Activated CD4-positive, alpha-beta memory T cell treated with anti-CD3 and anti-CD28 coated beads, Interleukin-2, amount 10 ng/mL, durations not matched to agents 7 days and 5 days (primary cell): ENCODE measurements at places on chromosomes 3 and 15. TPM values are rescaled to one million over a fixed set of nuclear protein-coding genes. Genes with fewer than 3 reads are reported as not detected.

GRCh38 chr3:196546537-196546936 lies 21.8 kb downstream of the WDR53 start:
- H3K4me3 ChIP-seq, result no peak overlapping the region
- H3K27me3 ChIP-seq, result peaks cover 6% of the 10 kb centered on the region
- peaks cover 25% of the 10 kb centered on the region for H3K36me3 ChIP-seq
- H3K4me1 ChIP-seq, result no peaks in the 10 kb centered on the region
- DNase-seq, result no peak

GRCh38 chr3:73924048-73924447 lies 299.3 kb upstream of the PDZRN3 start:
- no peaks in the 10 kb centered on the region for H3K27me3 ChIP-seq
- no peak for DNase-seq
- H3K27ac ChIP-seq, result no peak overlapping the region
- no peak overlapping the region for H3K4me3 ChIP-seq

GRCh38 chr3:46890132-46890531 lies 12.6 kb downstream of the PTH1R start:
- peaks cover 8% of the 10 kb centered on the region for H3K4me1 ChIP-seq
- H3K4me3 ChIP-seq, result no peak overlapping the region
- no peaks in the 10 kb centered on the region for H3K36me3 ChIP-seq
- DNase-seq, result no peak
- no peak overlapping the region for H3K27ac ChIP-seq
- H3K27me3 ChIP-seq, result peaks cover 52% of the 10 kb centered on the region

DNA sequence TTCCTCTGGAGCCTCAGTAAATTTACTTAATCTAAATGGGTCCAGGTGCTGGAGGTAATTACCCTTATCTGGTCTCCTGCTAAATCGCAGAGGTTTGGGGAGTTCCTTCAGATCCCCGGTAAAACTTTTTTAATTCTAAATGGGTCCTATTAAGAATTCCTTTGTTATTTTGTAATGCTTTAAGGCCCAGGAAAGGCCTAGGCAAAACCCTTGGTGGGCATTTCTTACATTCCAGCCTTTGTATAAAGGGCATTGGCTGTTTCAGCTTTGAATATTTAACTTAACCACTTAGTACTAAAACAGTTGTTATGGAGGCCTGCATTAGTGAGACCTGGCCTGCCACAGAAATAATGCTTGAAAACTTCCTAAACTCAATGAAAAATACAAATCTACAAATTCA lies 14.9 kb upstream of the ZNF662 start:
- peaks cover 20% of the 10 kb centered on the region for H3K27me3 ChIP-seq
- no peak overlapping the region for H3K4me3 ChIP-seq
- no peak for DNase-seq
- peaks cover 29% of the 10 kb centered on the region for H3K4me1 ChIP-seq
- H3K36me3 ChIP-seq, result no peaks in the 10 kb centered on the region

- no peak overlapping the region for H3K27ac ChIP-seq
- no peaks in the 10 kb centered on the region for H3K4me1 ChIP-seq
- peaks cover 3% of the 10 kb centered on the region for H3K27me3 ChIP-seq
- no peaks in the 10 kb centered on the region for H3K36me3 ChIP-seq
- DNase-seq, result no peak
- H3K4me3 ChIP-seq, result no peak overlapping the region
These were observed 160.7 kb upstream of the MCTP2 start for GRCh38 chr15:94070356-94071295.

DNA sequence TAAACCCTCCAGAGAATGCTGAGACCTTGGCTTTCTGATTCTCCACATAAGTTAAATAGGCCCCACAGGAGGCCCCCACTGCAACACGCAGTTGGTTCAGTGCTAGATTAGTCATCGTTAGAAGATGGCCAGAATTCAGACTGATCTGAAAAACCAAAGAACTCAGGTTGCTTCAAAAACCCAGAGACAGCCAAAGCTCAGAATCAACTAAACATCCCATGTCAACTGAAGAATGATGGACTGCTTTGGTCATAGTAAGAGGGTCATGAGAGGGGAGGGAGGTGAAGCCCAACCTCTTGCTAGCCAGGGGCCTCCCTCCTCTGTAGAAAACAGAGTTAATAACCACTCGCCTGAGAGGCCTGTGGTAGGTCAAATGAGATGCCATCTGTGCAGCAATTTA lies 93.1 kb downstream of the AKAP13 start:
- DNase-seq, result no peak
- peaks cover 39% of the 10 kb centered on the region for H3K4me1 ChIP-seq
- H3K36me3 ChIP-seq, result peaks cover 10% of the 10 kb centered on the region
- no peak overlapping the region for H3K4me3 ChIP-seq

DNA sequence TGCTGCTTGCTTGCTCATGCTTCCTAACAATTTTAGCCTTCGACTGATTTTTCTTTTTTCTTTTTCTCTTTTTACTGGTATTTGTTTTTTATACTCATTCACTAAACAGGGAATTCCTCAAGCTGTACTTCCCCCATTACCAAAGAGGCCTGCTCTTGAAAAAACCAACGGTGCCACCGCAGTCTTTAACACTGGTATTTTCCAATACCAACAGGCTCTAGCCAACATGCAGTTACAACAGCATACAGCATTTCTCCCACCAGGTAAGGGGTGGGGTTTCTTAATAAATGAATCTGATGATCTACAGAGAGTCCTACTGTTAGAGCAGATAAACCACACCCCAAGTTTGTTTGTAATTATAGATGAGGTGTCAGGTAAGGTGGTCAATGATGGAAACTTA lies 178.8 kb downstream of the MBNL1 start:
- peak overlapping the region; percentile 23 for H3K27ac ChIP-seq

GRCh38 chr3:195609229-195609628 lies 25.5 kb upstream of the APOD start:
- peak overlapping the region; percentile 67 for H3K27ac ChIP-seq
- H3K4me3 ChIP-seq, result no peak overlapping the region
- peak; percentile 30 for DNase-seq
- peaks cover 44% of the 10 kb centered on the region for H3K36me3 ChIP-seq

DNA sequence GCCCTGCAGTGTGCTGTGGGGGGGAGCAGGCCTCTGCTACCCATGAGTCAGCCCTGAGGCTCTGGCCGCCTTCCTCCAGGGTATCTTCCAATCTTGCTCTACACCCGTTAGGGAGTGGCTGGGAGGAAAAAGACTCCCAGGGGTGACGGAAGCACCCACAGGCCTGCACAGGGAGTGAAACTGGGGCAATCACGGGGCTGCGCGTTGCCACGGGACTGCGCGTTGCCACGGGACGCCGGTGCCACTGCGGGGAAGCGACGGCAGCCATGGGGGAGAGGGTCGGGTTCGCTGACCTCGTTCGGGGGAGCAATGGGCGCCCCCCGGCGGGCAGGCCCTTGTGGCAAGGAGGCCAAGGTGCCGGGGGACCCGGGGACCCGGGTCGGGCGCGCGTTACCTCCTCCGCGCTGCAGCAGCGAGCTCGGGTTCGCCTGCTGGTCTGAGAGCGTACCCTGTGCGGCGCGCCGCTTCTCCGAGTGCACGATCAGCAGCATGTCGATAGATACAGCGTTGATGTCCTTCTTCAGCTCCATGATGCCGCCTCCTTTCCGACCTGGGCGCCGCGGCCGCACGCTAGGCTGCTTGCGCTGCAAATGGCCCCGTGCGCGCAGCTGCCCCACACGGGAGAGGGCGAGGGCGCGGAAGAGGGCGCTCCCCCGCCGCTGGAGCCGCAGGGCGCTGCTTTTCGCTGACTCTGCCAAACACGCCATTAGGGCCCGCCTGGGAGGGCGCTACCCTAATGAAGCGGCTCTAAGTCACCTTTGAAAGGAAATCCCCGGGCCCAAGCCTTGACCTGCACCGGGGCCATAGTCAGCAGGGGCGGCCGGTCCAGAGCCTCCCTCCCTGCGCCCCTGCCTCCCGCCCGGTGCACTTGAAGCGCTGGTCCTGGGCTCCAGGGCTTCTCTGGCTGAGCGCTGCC lies at the start of gene KY:
KY (minus strand) TSS at position 592 of the 916 bp plus-strand sequence; CDS start at position 530, 62 bp downstream.
- H3K36me3 ChIP-seq, result no peaks in the 10 kb centered on the region
- no peak within 1 kb of the TSS for H3K27ac ChIP-seq
- no peak for DNase-seq
- peaks cover 20% of the 10 kb centered on the region for H3K27me3 ChIP-seq
- no peaks in the 10 kb centered on the region for H3K4me1 ChIP-seq

DNA sequence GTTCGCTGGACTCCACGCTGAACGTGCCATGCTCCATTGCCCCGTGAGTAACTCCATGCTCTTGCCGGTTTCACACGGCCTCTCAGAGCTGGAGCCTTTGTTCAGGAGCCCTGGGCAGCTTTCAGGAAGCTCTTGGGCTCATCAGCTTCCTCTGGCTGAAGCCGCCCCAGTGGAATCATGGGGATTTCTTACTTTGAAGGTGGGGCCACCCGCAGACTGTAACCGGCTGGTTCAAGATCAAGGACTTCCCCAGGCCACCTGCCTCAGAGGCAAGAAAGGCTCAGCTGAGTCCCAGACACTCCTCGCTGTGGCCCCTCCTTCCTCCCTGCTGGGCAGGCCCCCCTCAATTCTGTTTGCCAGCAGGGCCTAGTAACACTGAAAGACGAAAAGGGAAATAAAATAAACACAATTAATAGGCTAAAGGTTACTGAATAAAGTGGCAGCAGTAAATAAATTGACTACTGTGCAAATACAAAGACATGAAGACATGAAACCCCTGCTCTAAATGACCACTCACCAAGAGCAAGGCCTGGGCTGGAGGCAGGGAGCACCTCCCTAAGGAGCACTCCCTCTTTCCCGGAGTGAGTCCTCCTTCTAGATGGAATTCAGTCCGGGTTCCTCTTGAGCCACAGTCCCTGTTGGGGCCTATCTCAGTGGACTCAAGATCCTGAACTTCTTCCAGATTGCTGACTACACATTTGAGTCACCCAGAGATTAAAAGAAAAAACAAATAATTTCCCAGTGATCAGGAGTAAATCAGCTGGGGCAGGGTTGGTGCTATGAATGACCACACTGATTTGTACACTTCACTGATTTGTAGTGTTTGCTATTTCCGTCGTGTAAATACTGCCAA lies 51.0 kb downstream of the ZDHHC19 start:
- no peak overlapping the region for H3K27ac ChIP-seq
- H3K27me3 ChIP-seq, result no peaks in the 10 kb centered on the region
- H3K36me3 ChIP-seq, result no peaks in the 10 kb centered on the region
- H3K4me1 ChIP-seq, result peaks cover 27% of the 10 kb centered on the region
- DNase-seq, result peak; percentile 26

GRCh38 chr3:12973827-12974226 lies 99.4 kb downstream of the IQSEC1 start:
- H3K27me3 ChIP-seq, result no peaks in the 10 kb centered on the region
- no peak for DNase-seq
- peaks cover 26% of the 10 kb centered on the region for H3K36me3 ChIP-seq

DNA sequence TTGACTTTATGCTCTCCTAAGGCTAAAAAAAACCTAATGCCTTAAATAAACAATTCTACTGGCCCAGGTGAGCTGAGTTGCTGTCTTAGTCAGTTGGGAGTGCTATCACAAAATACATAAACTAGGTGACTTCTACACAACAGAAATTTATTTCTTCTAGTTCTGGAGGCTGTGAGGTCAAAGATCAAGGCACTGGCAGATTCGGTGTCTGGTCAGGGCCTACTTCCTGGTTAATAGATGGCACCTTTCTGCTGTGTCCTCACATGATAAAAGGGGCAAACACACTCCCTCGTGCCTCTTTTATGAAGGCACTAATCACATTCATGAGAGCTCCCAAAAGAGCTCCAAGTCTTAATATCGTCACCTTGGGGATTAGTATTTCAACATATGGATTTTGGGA lies 11.5 kb upstream of the TBL1XR1 start:
- no peaks in the 10 kb centered on the region for H3K36me3 ChIP-seq
- H3K27ac ChIP-seq, result no peak overlapping the region
- H3K4me3 ChIP-seq, result no peak overlapping the region
- DNase-seq, result no peak

- H3K27ac ChIP-seq, result no peak overlapping the region
- no peaks in the 10 kb centered on the region for H3K27me3 ChIP-seq
- peaks cover 8% of the 10 kb centered on the region for H3K36me3 ChIP-seq
- no peak overlapping the region for H3K4me3 ChIP-seq
- DNase-seq, result no peak
These were observed 7.4 kb downstream of the IL12A start for GRCh38 chr3:159996018-159996417.

DNA sequence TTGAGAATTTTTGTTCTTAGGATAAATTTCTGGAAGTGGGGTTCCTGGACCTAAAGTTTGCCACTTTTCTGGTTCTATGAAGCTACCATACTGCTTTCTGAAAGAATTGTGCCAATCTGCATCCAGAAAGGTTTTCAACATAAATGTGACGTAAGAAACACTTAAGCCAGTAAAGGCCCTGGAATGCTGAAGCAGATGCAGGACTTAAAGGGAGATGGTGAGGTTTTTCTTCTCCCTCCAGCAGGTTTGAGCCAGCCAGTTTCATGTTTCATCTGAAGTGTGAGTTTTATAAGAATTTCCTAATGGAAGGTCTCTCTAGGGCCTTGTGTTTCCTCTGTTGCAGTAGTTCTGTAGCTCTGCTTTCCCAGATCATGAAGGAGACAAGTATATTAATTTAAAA lies 33.1 kb downstream of the ZNF592 start:
- H3K36me3 ChIP-seq, result peaks cover 59% of the 10 kb centered on the region
- peaks cover 41% of the 10 kb centered on the region for H3K4me1 ChIP-seq
- no peaks in the 10 kb centered on the region for H3K27me3 ChIP-seq
- no peak overlapping the region for H3K27ac ChIP-seq
- DNase-seq, result no peak
- no peak overlapping the region for H3K4me3 ChIP-seq

- peaks cover 11% of the 10 kb centered on the region for H3K27me3 ChIP-seq
- no peaks in the 10 kb centered on the region for H3K4me1 ChIP-seq
- no peak overlapping the region for H3K4me3 ChIP-seq
- H3K27ac ChIP-seq, result no peak overlapping the region
- DNase-seq, result no peak
These were observed 239.0 kb downstream of the ZNF621 start for GRCh38 chr3:40763807-40764206.

DNA sequence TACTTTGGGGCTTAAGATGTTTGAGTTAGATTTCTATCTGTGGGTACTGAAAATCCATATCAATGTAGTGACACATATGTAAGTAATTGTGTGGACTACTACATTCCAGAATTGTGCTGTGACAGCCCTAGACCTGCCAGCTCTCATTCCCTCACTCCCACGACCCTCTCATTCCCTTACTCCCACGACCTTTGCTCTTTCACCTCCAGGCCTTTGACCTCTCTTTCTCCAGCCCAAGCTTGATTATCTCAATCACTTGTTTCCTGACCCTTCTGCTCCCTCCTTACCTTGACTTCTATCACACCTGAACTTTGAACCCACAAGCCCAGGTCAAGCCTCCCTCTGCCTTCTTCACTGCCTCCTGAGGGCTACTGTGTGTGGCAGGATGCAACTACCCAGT lies 3.6 kb upstream of the RUVBL1 start:
- no peak overlapping the region for H3K4me3 ChIP-seq
- DNase-seq, result no peak
- H3K36me3 ChIP-seq, result peaks cover 3% of the 10 kb centered on the region
- H3K27me3 ChIP-seq, result peaks cover 1% of the 10 kb centered on the region
- peaks cover 23% of the 10 kb centered on the region for H3K4me1 ChIP-seq

GRCh38 chr3:24363242-24363641 lies 131.4 kb downstream of the THRB start:
- H3K27me3 ChIP-seq, result no peaks in the 10 kb centered on the region
- no peak for DNase-seq
- H3K27ac ChIP-seq, result no peak overlapping the region
- H3K4me1 ChIP-seq, result no peaks in the 10 kb centered on the region
- H3K4me3 ChIP-seq, result no peak overlapping the region

The WWTR1 gene
- 1.9 TPM for total RNA-seq

The CIDEC gene
- not detected for total RNA-seq

The ABHD5 gene
- 14.5 TPM for total RNA-seq

The NMB gene
- total RNA-seq, result 4.0 TPM

The DLEC1 gene
- total RNA-seq, result 3.8 TPM
